ENCODE measurements at places on chromosomes 12 and 14.

DNA sequence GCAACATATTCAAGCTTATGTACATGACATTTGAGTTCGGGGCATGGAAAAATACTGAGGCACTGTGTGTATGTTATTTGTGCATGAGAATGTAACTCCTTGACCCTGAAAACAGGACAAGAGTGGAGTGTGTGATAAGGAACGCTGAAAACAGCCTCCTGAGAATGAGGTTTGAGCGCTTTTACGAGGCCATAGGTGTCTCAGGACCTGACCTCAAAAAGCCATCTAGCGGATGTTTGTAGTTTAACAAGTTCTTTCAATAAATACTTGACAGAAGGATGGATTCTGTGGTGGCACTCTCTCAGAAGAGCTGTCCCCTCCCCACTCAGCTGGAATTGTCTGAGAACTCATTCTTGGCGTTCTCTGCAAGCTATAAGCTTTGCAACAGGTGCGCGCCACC lies 350.5 kb upstream of the TMTC1 start:
- DNase-seq = no peak

DNA sequence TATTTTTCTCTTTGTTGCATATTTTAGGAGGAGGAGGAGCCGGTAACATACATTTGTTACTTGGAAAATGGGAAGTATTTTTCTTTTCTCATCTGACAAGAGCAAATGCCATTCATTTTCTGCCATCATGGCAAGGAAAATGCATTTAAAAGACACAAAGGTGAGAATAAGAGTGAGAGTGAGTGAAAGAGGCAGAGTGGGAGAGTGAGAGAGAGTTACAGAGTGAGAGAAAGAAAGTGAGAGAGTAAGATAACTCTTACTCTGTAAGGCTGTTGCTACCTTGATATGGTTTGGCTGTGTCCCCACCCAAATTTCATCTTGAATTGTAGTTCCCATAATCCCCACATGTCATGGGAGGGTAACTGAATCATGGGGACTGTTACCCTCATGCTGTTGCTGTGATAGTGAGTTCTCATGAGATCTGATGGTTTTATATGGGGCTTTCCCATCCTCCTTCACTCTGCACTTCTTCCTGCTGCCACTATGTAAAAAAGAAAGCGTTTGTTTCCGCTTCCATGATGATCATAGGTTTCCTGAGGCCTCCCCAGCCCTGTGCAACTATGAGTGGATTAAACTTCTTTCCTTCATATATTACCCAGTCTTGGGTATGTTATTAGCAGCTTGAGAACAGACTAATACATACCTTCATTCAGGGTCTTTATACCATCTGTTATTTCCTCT lies 64.2 kb downstream of the ASCL1 start:
- DNase-seq = no peak

DNA sequence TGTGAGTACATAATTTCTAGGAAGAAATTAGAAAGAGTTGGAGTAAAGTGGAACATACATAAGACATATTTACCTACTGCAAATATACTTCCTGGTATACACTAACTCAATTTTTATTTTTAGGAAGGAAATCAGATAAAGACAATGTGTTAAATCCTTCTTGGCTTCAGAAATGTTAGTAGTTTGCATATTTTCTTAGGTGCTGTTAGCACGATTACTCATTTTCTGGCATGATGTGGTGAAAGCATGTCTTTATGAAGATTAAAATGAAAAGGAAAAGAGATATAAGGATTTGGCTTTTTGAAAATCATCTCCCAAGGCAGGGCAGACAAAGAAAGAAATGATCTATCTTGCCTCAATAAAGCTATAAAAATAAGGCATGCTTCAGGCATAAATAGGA lies 287.6 kb upstream of the E2F7 start:
- no peak for DNase-seq

DNA sequence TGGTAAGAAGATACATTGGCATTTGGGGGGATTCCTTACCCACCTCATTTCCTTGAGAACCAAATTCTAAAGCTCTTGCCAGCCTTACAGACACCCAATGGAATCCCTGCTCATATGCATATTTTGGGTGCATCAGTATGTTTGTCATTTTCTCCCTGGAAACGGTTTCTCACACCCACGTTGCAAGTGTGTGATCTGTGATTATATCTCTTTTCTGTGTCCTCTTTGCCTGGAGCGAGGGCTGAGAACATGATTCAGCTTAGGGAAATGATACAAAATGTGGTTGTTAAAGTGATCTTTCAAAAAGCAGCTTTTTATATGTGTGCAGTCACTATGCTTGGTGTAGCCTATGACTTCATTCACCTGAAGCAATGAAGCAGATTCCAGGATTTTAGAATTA lies 52.0 kb downstream of the KCNMB4 start:
- no peak for DNase-seq

- no peak for DNase-seq
Measured at GRCh38 chr14:62667421-62667914, 377.8 kb downstream of the KCNH5 start.

DNA sequence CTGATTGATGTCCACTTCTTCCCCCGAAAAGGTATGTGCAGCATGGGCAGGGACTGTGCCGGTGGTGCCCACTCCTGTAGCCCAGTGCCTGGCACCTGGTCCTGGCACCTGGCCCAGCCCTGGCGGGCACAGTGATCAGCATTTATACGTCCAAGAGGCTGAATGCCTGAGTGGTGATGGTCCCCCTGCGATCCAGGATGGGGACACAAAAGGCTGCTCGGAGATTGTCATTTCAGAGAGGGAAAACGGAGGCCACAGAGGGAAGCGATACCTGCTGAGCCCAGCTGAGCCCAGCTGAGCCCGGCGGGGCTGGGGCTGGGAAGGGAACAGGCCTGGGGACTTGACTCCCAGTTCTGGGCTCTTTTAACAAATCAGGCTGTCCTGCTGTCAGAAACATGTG lies 55.8 kb downstream of the PRIMA1 start:
- no peak for DNase-seq

DNA sequence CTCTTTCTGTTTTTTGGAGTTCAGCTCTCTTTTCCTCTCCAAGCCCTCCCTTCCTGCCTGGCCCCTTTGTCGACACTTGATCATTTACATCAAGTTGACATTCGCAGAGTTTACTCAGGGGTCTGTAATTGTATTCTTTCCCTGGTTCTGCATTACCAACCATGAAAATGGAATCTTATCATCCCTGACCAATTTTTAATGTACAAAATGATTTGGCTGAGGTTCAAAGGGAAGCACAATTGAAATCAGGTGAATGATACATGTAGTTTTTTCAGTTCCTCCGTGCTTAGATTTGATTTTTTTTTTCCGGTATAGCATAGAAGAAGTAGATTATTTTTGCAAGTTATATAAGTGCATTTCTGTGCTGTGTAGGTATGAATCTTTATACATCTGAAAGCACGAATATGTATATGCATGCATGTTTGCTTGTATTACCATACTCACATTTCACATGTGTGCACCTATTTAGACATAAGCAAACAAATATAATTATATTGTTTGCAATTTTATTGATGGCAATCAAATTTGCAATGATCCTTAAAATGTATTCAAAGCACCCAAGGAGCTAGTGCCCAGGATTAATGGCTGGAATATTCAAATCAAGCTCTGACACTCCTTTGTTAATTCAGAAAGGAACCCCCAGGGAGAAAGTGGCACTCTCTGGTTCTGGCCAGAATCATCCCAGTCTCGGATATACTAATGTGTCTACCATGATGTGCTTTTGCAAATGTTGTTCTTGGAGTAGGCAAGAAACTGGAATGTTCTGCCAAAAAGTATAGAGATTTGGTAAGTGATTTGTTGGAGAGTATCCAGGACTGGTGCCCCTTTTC lies 189.3 kb downstream of the VRK1 start:
- DNase-seq = no peak

GRCh38 chr14:75238756-75239455 lies 39.7 kb upstream of the FOS start:
- no peak for DNase-seq

- peak; percentile 93 for DNase-seq
Measured at GRCh38 chr12:401235-402028, at the start of gene CCDC77. Gene CCDC77 (plus strand): TSS chr12:401644. CDS start chr12:409384, 7,740 bp downstream.

DNA sequence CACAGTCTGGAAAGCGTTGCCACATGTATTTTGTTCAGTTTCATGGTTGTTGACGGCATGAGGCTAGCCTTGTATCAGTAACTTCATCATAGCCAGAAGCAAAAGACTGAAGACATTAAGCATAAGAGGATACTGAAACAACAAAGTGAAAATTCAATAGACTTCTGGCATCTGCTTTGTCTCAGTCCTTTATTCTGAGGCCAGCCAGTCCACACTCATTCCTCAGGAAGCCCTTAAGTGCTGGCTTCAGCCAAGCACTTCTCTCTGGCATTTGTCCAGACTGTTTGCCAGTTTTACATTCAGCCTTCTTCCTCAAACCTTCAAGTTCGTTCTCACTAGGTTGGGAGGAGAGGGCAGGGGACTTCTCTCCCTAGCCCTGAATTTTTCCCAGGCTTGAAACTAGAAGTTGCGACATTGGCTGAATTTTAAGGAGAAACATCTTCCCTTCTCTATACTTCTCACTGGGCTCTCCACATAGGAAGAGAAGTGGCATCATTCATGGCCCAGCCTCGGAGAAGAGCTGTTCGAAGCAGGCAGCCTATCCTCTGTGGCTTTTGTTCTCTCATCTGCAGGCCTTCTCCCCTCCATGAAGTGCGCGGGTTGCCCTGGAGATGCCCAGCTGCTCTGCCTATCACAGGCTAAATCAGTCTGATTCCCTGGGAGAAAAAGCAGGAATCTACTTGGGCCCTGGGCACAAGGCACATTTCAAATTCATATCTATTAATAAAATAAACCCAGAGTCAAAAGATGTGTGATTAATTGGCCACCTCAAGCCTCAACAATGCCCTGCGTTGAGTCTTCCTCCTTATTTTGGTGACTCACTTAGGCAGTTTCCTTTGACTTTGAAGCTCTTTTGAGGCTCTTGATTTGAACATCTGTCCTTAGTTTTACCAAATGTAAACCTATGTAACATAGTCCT lies 130.9 kb upstream of the PLEKHA5 start:
- no peak for DNase-seq

GRCh38 chr12:96907671-96908422 lies 790 bp downstream of the NEDD1 start:
- DNase-seq = peak; percentile 35

DNA sequence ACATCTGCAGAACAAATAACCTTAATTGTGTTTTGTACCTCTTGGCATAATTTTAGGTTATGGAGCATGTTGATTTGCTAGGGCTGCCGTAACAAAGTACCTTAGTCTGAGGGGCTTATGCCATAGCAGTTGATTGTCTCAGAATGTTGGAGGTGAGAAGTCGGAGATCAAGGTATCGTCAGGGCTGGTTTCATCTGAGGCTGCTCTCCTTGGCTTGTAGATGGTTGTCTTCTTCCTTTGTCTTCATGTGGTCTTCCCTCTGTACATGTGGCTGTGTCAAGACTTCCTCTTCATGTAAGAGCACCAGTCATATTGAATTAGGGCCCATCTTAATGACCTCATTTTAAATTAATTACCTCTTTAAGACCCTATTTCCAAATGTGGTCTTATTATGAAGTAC lies 64.4 kb upstream of the PTHLH start:
- no peak for DNase-seq

- no peak for DNase-seq
Measured at GRCh38 chr12:69872804-69873203, 47.8 kb downstream of the MYRFL start.

- DNase-seq = no peak
Measured at GRCh38 chr14:72538387-72538786, 355.5 kb downstream of the DPF3 start.

GRCh38 chr12:99302874-99303273 lies 344.7 kb upstream of the GARIN6 start:
- DNase-seq = no peak

DNA sequence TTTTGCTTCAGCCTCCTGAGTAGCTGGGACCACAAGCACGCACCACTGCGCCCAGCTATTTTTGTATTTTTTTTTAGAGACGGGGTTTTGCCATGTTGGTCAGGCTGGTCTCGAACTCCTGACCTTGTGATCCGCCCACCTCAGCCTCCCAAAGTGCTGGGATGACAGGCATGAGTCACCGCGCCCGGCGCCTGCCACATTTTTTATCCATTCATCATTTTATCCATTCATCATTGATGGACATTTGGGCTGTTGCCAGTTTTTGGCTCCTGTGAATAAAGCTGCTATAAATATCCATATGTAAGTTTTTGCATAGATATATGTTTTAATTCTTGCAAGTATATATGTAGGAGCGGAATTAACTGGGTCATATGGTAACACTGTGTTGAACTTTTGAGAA lies 79.5 kb downstream of the DAAM1 start:
- DNase-seq = no peak

DNA sequence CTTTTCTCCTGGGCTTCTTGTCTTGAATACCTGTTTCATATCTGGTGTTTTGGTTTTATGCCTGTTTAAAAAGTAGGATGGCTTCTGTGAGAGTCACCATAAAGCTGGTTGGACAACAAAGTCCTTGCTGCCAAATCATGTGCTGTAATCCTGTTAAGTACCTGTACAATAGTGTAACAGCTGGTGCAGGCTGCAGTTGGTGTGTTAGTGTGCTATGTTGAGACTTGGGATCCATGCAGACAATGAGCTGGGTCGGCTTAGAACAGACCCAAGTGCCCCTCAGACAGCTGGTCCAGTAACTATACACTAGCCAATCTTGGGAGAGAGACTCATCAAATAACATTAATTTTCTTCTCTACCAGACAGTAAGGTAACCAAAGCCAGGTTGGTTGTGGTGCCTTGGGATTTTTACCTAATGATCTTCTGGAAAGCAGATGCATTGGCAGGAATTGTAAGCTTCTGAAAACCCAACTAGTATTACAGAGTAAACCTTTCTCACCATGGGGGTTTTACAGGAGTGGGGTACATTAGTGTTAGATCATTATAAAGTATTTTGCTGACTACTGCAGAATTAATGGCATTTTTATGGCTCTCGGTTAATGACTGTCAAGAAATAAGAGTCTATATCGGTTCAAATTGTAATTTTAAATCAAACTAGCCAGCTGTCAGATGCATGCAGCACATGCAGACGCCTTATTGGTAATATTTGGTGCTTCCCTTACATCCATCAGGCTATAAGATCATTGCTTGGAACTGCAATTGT lies 231.2 kb downstream of the PDZRN4 start:
- DNase-seq = no peak

Measured in mucosa of descending colon (tissue), 3 donors.